ENCODE measurements at places on chromosomes 1 and 21.
A peak's percentile ranks its signal among the peaks of the same experiment; 100 is the strongest.

- DNase-seq, result no peak
These were observed 374 bp downstream of the MAB21L3 start for GRCh38 chr1:116111524-116112021.

DNA sequence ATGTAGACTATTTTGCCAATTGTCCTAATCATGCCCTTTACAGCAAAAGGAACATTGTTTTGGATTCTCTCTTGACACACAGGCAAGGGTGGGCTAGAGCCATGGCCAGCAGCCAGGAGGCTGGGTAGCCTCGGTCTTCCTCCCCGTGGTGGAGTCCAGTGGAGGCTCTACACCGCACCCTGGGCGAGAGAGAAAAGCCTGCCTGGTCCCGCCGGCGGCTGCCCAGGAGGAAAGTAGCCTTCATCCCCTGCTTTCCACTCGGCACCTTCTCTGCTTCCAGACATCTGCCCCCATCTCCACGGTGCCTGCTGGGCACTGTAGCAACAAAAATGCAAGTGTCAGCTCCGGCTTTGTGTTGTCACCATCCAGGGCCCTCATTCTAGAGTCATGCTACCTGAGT lies 21.6 kb downstream of the PROK1 start:
- DNase-seq, result no peak

GRCh38 chr1:77803371-77803770 lies 23.9 kb downstream of the MIGA1 start:
- no peak for DNase-seq

DNA sequence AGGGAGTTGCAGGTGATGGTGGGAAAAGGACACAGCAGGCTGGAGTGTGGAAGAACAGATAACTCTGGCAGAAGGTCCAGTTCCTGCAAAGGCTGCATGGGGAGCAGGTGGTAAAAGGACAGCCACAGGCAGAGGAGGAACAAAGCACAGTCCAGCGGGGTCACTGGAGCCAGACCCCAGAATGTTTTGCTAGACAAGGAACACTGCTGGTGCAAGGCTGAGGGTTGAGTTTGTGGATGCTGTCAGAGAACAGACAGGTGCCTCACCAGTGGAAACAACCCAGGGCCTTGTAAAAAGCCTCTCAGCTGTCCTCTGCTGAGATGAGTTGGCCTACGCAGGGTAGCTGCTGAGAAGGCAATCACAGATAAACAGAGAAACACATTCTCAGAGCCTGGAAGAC lies 101.7 kb downstream of the SSBP3 start:
- no peak for DNase-seq

DNA sequence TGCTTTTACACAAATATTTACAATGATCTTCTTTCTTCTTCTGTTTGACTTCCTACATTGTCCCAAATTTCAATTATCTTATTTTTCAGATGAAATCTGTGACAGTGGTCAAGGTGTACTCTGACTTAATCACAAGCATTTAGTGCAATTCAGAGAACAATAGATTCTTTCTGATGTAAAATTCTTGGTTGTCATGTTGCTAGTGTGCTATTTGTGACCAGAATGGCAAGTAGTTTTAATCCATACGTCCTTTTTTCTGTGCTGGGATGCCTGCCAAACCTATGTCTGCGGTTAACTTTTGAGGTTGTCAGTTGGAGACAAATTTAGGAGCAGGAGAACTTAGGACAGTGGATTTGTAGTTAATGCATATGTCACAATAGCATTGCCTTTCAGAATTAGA lies 31.0 kb downstream of the NCAM2 start:
- no peak for DNase-seq

- no peak for DNase-seq
These were observed 282.3 kb upstream of the RGS18 start for GRCh38 chr1:191875994-191876393.

DNA sequence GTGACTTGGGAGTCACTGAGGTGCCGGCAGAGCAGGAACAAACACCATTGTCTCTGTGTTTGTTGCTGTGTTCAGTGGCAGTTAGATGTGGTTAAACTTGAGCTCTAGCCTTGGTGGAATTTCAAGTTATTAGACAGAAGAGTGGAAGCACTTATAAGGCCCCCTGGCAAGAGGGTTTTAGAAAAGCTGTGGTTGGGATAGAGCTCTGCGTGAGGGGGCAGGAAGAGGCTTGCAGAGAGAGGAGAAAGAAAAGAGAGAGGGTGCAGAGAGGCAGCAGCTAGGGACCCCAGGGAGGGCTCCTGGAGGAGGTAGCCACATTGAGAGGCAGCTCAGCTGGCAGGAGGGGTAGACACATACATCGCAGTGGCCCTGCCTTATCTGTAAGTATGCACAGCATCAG lies 128.2 kb downstream of the GALNT2 start:
- DNase-seq, result no peak

DNA sequence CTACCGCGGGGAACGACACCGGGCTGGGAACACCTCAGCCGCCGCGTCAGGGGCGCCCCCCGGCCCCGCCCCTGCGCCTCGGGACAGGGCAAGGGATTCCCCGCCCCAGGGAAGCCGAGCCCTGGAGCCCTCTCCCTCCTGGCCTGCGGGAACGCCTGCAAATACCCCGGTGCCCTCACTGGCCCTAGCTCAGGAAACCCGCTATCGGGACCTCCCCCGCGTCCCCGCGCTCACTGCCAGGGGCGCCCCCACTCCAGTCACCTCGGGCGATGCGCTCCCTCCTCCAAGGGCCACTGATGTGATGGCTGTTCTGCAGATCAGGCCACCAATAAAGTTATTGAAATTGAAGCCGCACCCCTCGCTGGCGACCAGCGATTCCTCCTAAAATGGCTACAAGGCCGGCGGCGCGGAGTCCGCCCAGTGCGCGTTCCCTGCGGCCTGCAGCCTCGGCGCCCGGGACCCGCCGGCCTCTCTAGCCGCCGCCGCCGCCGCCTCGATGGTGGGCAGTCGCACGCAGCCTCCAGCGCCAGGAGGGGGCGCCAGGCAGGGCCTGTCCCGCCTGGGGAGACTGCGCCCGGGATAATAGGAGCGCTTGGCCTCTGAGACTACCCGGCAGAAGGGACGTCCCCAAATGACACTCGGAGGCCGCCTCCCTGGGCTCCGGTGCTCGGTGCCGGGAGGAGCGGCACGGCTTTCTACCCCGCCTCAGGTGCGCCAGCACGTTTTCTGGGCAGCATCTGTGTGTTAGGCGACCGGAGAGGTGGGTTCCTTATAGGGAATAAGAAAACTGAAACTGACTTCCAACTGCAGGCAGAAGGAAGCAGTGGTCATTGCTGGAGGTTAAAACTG lies at the start of gene PRKAB2:
PRKAB2 (minus strand) TSS at position 303 of the 849 bp plus-strand sequence. CDS start 326 bp downstream, outside the sequence.
- DNase-seq, result peak; percentile 81

DNA sequence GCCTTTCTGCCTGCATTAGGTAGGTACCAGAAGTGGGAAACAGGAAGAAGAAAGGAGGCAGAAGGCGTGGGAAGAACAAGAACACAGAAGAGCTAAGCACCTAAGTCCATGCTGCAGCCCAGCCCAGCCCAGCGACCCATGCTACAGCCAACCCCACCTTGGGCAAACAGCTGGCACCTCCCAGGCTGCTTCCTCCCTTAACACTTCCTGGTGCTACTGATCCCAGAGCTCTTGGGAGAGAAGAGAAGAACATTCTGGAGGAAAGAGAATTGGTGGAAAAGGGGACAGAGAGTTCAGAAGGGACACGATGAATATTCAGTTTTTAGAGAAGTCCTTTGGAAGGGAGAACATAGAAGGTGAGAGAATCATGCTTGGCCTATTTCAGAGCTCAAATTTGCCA lies 28.5 kb downstream of the PLEKHA6 start:
- DNase-seq, result no peak

DNA sequence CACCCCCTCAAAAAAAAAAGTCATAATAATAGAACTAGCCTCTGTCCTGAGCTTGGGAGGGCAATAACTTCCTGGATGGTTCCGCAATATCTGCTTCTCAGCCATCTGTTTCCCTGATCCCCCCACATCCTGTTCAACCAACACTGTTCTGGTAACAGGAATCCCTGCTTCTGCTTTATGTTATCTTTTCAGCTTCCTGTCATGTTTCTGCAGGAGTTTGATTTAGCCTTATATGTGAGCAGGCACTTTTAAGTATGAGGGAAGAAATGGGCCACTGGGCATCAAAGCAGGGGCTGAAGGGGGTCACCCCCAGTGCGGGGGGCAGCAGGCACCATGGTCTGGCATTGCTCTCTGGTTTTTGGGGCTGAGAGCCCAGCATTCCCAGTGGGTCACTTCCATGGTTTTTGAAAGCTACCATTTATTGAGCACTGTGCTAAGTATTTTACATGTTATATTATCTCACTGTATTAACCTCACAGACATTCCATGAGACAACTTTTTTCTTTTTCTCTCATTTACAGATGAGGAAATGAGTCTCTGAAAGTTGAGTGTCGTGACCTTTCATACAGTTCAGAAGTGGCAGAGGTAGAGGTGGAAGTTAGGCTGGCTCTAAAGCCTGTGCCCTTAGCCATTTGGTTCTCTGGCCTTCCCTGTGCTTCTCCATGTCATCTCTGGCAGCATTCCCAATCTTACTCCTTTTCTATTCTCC lies 61.9 kb downstream of the DNTTIP2 start:
- no peak for DNase-seq

- DNase-seq, result no peak
These were observed 21.2 kb upstream of the TMEM61 start for GRCh38 chr1:54959241-54959640.

- no peak for DNase-seq
These were observed 176.4 kb downstream of the ETS2 start for GRCh38 chr21:38982096-38982495.

- DNase-seq, result no peak
These were observed 1.3 kb downstream of the GPA33 start for GRCh38 chr1:167088746-167089417.

GRCh38 chr21:16815243-16815642 lies 697.6 kb upstream of the CXADR start:
- DNase-seq, result no peak

DNA sequence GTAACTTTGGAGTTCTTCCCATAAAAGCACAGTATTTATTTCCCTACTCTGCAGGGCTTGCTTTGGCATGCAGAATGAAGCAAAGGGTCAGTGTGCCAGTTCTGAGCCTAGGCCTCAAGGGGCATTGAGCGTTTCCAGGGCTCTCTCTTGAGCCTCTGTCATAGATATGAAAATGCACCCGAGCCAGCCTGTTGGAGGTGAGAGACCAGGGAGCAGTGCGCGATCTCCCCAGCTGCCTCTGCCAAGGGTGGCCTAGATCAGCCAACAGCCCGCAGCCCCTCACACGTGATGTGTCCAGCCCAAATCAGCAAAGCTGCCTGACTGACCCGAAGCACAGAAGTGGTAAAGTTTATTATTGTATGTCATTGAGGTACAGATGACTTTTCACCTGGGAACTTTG lies 63.7 kb downstream of the TENT5C start:
- no peak for DNase-seq

GRCh38 chr1:2300004-2300771 lies 72.1 kb downstream of the SKI start:
- peak; percentile 69 for DNase-seq

GRCh38 chr1:44786138-44786840 lies 1.7 kb downstream of the BEST4 start:
- DNase-seq, result peak; percentile 59

DNA sequence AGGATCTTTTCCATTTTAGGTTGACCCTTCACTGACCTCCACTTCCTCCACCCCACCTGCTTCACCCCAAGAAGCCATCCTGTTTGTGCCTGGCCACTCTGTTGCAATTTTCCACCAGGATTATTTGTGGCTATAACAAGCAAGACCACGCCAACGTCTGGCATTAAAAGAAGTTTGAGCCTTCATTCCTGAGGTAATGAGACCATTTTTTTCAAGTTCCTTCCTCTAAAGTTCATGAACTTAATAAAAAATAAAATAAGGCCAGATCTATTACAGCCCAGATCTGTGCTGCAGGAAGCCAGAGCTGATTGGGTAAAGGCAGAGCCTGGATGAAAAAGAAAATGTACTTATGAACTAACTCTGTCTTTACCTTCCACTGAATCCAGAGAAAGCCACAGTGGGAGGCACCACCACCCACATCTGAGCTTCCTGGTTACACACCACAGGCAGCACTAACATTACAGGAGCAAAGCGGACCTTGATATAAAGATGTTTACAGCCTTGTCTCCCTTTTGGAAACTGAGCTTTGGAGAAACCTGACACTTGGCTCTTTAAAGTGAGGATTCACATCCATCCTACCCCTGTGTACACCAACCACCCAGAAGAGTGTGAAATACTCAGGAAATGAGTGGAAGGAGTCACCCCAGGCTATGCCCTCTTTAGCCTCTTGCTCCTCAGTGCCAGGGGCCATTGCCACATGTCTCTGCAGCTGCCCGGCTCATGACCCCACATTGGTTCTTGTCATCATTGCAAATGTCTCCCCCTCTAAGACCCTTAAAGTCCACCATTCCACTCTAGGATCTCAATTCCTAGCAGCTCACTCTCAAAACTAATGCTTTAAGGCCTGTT lies 293.6 kb downstream of the PLPP3 start:
- no peak for DNase-seq

DNA sequence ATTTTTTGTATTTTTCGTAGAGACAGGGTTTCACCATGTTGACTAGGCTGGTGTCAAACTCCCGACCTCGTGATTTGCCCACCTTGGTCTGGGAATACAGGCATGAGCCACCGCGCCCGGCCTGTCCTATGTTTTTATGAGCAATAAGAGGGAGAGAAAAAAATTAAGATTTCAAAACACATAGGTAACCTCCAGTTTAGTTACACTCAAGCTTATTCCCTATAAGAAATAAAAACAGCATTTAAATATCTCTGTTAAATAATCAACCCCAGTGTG lies 7.1 kb downstream of the RSBN1 start:
- no peak for DNase-seq

DNA sequence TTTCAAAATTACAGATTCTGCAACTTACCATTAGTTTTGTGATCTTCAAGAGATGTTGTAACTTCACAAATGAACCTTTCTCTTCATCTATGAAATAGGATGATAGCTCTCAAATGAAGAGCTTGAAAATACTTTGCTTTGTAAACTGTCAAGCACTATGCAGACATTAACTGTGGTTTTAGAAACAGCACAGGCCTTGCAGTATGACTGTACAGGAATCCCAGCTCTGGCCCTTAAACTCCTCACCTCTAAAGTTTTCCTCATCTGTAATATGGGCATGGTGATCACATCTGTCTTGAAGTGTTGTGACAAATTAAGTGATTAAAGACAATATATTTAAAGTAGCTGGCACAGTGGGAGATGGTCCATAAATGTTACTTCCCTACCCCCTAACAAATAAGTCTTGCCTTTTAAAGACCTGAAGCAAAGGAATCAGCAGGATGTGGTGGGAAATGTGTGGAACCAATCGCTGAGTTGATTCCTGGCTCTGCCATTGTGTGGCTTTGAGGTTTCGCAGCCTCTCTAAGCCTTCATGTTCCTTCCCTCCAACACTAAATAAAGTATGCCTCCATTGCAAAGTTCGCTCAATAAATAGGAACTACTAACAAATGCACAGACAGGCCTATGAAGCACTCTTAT lies 5.5 kb upstream of the PTP4A2 start:
- DNase-seq, result no peak

DNA sequence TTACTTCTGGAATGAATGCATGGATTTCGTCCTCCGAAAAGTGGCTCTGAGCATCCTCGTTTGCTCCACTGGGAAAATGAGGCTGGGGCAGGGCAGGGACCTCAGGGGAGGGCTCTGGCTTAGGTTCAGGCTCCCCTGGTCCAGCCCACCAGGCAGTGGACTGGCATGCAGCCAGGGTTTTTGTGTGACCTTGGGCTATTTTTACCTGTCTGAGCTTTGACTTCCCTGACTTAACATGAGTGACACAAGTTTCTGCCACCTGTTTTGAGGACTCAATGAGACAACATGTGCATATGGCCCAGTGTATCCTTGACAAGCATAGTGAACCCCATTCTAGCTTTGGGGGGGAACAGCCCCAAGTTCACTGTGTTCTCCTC lies 32.6 kb upstream of the EDN2 start:
- no peak for DNase-seq

GRCh38 chr1:209569455-209570207 lies 13.9 kb upstream of the CAMK1G start:
- DNase-seq, result no peak

- DNase-seq, result no peak
These were observed 216.6 kb downstream of the PLA2G4A start for GRCh38 chr1:187045371-187045770.
